GM23248 (cell line): ENCODE measurements at places on chromosomes 3 and 15.

GRCh38 chr3:178709051-178709450 lies 172.8 kb downstream of the KCNMB2 start:
- no peak overlapping the region for H3K4me3 ChIP-seq
- no peaks in the 10 kb centered on the region for H3K27me3 ChIP-seq
- no peaks in the 10 kb centered on the region for H3K36me3 ChIP-seq
- no peak for DNase-seq

- no peaks in the 10 kb centered on the region for H3K36me3 ChIP-seq
- no peak overlapping the region for H3K4me3 ChIP-seq
- no peaks in the 10 kb centered on the region for H3K27me3 ChIP-seq
Measured at GRCh38 chr3:42960282-42960681, 18.8 kb upstream of the GASK1A start.

DNA sequence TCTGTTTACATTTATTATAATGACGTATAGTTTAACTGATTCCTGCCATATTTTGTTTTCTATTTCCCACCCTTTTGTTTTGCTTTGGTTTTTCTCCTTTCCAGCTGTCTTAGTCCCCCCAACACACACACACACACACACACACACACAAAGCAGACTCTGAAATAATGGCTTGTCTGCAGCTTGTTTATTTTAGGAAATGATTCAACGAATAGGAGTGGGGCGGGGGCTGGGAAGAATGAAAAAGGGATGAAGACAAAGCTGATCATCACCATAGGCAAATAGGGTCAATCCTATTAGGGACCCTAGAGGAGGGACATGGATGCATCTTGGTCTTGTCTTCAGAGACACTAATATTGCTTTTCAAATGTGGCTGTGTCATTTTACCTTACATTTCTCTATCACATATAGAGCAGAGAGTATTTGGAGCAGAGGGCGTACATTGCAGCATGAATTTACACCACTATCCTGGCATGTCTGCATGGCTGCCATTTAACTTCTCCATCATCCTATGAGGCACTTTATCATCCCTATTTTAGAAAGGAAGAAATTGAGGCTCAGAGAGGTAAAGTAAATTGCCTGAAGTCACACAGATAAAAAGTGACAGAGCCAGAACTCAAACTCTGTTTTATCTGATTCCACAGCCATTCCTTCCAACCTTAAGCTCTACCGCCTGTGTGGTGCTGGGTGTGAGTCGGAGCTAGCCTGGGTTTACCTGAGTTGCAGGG lies 147.2 kb upstream of the TPM1 start:
- 0 out of 2 replicates have a peak overlapping the region, but pooled peaks have one; percentile 27 for H3K4me3 ChIP-seq
- peaks cover 43% of the 10 kb centered on the region for H3K4me1 ChIP-seq
- H3K36me3 ChIP-seq = no peaks in the 10 kb centered on the region
- H3K27ac ChIP-seq = peak overlapping the region; percentile 98
- H3K27me3 ChIP-seq = no peaks in the 10 kb centered on the region

DNA sequence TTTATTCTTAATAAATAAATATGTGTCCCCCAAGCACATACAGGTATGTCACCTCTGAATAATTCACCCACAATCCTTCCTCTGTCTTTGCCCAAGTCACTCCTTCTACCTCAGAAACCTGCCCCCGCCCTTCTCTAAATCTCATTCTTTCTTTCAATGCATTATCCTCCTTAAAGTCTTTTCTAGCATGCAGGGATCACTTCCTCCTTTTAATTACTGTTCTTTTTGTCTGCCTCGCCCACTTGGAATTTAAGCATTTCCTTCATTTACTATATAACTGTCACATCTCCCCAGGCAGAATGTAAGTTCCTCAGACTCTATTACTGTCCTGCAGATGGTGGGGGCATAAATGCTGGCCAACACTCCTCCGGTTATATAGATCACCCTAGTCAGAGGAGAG lies 7.8 kb downstream of the CCDC80 start:
- no peaks in the 10 kb centered on the region for H3K27me3 ChIP-seq
- peaks cover 87% of the 10 kb centered on the region for H3K36me3 ChIP-seq
- peaks cover 61% of the 10 kb centered on the region for H3K4me1 ChIP-seq
- DNase-seq = peak; percentile 26
- H3K4me3 ChIP-seq = peak overlapping the region; percentile 97

- peaks cover 53% of the 10 kb centered on the region for H3K4me1 ChIP-seq
- H3K36me3 ChIP-seq = no peaks in the 10 kb centered on the region; the same call in 1 of the 2 replicates
- no peaks in the 10 kb centered on the region for H3K27me3 ChIP-seq
- DNase-seq = peak; percentile 63
- peak overlapping the region; percentile 44; the same call in 1 of the 2 replicates for H3K4me3 ChIP-seq
Measured at GRCh38 chr3:149604125-149604875, 53.5 kb downstream of the WWTR1 start.
